Kidney capillary endothelial cell (primary cell): ENCODE measurements at places on chromosomes 12 and 14.
A peak's percentile ranks its signal among the peaks of the same experiment; 100 is the strongest.

DNA sequence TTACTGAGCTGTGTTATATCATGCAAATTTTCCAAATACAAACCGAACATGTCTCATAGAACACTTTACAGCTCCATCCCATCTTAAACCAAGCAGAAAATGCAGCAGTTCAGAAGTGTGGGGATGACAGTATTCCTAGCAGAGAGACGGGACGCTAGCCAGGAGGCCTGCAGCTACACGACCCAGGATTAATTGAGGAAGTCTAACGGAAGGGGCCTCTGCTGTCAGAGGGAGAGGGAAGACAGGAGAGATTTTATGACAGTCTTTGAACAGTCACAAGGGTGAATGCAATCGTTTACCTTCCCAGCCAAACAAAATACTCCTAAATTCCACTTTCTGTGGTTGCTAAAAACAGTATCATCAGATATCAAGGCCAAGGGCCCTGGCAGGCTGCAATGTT, 261.9 kb downstream of the TMEM132D start:
- DNase-seq = no peak

DNA sequence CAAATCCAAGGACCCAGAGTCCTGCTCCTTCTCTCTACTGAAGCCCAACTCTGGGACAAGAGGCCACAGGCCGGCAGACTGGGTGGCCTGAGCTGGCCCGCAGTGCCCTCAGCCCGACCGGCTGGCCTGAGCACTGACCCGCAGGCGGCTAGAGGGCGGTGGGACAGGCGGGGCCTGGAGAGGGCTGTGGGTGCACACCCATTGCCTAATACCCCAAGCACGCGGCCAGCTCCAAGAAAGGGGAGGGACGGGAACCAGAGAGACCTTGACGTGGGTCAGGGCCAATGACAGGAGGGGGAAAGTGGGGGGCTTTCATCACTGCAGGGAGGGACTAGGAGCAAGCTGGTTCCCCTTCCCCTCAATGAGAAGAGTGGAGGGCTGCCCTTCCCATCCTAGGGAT, 2.0 kb upstream of the WNT10B start:
- no peak for DNase-seq

- DNase-seq = no peak
Measured at GRCh38 chr14:84856751-84857534, 673.0 kb upstream of the FLRT2 start.

DNA sequence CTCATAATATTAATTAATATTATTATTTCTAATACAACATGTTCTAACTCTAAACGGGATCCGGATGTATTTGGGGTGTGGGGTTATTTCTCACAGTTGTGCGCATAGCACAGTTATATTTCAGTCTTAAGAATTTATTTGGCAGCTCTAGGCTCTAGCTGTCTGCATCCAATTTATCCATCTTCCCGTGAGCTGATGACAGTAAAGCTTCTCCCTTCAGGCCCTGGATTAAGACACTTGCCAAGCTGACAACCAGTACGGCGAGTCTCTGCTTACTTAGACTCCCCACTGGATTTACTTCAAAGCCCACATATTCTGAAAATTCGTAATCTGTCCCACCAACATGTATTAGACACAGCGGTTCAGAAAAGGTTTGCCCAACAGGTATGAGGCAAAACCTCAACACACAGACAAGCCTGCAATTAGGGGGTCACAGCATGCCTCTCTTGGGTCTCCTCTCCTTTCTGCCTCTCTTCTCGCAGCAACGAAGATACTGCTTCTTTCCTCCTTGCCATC, 232.9 kb upstream of the TMTC1 start:
- DNase-seq = no peak

DNA sequence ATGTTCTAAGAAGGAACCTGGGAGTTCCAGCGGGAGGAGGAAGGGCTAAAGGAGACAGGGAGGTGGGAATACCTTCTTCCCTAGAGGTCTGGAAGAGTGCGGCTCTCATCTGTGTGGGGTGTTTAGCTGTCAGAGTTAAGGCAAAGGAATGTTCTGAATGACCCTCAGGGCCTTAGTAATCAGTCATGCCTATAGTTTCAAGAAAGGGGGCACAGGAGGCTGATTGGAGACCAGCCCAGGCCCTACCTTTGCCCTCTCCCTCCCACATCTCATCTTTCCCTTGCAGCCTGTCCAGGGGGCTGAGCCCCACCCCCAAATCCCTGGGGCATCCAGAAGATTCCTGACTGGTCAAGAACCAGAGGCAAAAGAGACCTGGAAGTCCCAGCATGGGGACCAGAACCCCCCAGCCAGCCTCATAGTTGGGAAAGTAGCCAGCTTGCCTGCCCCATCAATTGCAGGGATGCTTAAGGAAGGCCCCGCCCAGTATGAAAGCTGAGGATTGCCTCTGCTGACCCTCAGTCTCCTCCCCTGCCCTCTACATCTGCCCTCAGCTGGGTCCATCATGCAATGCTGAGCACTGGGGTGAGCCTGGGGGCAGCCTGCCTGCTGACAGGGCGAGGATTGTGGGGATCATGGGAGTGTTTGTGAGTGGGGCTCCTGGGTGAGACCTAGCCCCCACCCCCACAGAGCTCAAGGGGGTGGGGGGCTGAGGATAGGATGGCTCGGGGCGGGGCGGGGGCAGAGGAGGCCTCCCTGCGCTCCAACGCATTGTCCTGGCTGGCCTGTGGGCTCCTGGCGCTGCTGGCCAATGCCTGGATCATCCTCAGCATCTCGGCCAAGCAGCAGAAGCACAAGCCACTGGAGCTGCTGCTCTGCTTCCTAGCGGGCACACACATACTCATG, 1.8 kb downstream of the GPR162 start:
- no peak for DNase-seq

- DNase-seq = no peak
Measured at GRCh38 chr12:44362947-44363346, 513.2 kb downstream of the NELL2 start.

GRCh38 chr12:130577351-130577750, 138.7 kb downstream of the RIMBP2 start:
- DNase-seq = no peak

GRCh38 chr12:31488737-31489338, 102.1 kb downstream of the DENND5B start:
- no peak for DNase-seq

DNA sequence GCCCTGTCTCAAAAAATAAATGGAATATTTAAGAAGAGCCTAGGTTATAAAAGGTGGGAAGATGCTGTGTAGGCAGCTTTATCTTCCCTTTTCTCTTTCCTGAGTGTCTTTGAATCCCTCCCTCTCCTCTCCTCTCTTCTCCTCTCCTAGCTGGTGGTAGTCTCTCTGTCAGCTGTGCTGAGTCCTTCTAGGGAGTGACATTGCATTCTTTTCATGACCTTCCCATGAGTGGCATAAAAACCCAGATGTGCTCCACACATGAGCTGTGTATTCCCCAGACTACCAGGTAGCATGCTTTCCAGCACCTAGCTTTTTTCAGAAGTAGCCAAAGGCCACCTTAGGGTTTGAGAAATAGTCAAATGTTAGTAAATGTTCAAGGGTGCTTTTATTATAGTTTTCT, 23.6 kb downstream of the SAMD4A start:
- no peak for DNase-seq

- no peak for DNase-seq
Measured at GRCh38 chr12:6078398-6079096, 45.9 kb downstream of the VWF start.

DNA sequence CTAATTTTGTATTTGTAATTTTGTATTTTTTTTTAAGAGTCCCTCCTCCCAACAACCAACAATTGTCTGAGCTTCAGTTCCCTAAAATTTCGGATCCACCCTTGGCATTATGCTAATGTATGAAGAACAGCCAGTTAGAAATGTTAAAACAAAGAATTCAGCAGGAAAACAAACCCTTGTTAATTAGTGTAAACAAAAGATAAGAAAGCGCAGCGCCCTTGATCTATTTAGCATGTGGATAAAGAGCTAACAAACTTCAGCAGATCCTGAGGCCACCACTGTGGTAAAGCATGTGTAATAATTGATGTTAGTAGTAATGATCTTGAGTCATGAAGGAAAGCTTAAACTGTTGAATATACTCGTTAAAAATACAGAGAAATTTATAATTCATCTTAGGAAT, 199.8 kb downstream of the TMX1 start:
- DNase-seq = no peak

GRCh38 chr14:51593397-51593796, 58.3 kb upstream of the FRMD6 start:
- DNase-seq = no peak

DNA sequence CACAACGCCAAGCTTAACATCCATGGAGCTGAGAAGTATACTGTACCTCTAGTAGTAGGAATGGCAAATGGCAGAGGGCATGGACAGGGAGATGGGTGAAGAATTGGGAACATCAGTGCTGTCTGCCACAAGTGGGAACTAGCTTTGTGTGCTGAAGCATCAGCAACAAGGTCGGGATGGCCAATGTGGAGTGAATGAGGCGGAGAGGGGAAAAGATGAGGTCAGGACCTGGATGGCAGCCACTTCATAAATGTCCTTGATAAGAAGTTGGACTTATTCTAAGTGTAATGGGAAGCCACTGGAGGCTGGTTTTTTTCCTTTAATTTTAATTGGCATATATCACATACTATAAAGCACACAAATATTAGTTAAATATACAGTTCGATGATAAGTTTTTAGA, 21.9 kb upstream of the CLMN start:
- no peak for DNase-seq

- DNase-seq = no peak
Measured at GRCh38 chr14:91369628-91370445, 47.8 kb downstream of the CCDC88C start.

DNA sequence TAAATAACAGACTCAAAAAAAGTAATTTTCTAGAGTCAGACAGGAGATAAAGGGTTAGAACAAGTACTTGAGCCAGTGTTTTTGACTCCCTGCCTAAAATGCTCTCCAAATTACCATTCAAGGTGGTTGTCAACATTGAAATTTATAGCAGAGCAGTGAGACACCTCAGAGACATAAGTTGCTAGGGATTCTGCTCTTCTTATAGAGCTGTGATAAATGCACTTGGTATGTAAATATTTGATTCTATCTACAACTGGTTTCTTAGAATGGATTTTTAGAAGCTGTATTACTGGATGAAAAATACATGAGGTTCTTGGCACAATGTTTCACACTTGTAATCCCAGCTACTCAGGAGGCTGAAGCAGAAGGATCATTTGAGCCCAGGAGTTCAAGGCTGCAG, 83.9 kb upstream of the OSBPL8 start:
- DNase-seq = no peak

- peak; percentile 48 for DNase-seq
Measured at GRCh38 chr12:121776190-121777098, 17.0 kb downstream of the RHOF start.

DNA sequence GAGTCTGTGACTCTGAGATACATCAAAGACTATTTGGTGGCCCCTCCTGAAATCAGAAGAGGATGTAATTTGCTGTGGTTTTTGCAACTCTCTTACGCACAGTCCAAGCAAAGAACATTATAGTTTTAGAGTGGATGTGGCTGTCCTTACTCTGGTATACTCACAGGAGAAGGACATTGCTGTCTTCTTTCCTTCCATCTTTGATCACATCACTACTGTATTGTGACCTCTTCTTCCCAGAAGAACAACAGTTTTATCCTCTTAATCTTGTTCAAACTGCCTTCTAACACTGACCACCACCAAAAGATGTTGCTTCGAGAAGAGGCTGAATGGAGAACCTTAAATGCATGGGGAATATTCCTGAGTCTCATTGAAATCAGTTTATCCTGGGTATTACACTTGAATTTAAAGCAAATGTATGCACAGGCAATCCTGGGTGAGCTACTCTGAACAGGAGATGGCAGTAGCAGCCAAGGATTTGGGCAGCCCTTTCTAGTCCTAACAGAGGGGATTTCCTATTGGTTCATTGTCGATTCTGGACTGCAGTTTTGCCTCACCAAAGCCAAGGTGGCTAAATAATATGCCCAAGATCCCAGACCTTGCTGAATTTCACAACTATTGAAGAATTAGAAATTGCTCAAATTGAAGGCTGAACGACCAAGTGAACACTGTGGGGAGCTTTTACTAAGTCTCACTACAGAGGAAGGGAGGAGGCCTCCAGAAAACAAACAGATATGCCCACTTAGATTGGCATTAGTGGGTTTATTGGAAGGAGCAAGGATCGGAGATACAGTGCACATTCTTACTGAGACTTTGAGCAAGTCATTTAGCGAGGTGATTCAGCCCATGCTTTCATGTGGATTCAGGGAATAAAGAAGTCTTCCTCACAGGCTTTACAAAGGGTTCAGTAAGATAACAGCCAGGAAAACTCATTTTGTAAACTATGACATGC, 282.8 kb downstream of the PAWR start:
- peak; percentile 67 for DNase-seq

GRCh38 chr12:53977596-53978445, 3.1 kb upstream of the HOTAIR start:
- no peak for DNase-seq
